ENCODE measurements at places on chromosomes 6 and 20.
A peak's percentile ranks its signal among the peaks of the same experiment; 100 is the strongest.

- no peak for DNase-seq
These were observed 67.9 kb upstream of the E2F3 start for GRCh38 chr6:20333721-20334269.

DNA sequence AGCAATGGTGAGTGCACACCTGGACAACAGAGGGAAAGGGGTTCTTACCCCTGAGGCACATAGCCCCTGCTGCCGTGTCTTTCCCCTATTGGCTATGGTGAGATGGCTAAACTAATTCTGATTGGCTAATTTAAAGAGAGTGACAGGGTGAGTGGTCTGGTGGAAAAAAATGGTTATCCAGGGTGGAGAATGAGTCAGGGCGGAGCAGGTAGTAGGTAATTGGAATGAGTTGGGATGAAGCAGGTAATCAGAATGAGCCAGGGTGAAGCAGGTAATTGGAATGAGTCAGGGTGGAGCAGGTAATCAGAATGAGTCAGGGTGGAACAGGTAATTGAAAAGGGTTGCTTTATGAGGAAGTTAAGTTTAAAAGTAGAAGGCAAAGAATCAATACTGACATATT is 200.3 kb downstream of the EYA4 start:
- no peak for DNase-seq

GRCh38 chr6:108796875-108797274 is 51.3 kb upstream of the ARMC2 start:
- no peak for DNase-seq

DNA sequence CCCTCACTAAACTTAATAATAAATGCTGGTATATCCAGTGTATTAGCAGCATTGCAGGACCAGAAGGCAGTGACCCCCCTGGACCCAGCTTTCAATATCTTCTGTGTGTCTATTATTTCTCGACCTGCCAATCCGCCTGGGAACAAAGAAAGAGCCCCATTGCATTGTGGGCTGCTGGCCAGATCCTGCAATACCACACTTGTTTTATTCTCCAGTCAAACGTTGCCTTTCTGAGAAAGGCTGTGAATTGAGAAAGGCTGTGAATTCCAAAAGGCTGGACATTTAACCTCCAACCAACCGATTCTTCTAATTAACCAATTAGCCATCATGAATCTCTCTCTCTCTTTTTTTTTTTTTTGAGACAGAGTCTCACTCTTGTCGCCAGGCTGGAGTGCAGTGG is 1.5 kb upstream of the MTO1 start:
- peak; percentile 87 for DNase-seq

DNA sequence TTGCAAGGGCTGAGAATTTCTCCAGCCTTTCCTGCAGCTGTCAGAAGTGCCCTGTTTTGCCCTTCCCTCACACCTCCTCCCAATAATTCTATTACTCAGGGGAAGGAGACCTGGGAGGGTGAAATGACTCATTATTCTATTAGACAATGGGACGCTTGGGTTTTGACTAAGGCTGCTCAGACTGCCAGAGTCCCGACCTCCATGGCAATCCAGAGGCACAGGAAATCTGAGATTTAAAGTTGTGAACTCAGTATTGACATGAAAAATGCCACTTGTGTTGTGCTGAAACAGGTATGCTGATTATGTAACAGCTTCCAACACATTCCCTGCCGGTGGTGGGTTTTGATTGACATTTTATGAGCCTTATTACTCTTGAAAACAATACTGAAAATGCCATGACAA is 625.9 kb upstream of the FLRT3 start:
- no peak for DNase-seq

DNA sequence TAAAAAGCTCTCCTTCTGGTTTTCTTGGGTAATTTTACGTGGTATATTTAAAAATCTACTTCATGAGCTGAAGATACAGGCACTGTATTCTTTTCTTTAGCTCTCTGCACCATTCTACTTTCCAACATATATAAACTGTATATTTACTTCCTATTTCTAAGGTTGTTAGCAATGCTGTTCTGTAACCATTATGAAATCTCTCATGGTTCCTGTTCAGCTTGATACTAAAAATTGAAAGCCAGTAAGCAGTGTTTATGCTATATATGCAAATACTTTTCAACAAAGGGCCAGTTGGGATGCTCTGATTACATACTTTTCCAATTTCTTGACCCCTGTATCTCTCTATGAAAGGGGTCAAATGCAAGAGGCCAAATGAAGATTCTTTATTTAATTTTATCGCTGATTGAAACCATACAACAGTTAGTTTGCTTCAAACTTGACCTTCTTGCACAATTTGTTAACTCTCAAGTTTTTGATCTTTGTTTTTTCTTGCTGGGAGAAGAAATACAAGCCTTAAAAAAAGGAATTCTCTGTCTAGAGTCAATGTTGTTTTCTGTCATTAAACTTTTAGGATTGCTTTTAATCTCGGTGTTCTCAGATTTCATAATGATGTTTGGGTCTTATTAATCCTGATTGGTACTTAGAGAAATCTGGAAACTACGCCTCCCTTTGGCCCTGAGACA is 223.2 kb downstream of the PRL start:
- peak; percentile 77 for DNase-seq

Data from MV-4-11 (cell line).